Stimulated activated CD4-positive, alpha-beta T cell treated with anti-CD3 and anti-CD28 coated beads, Interleukin-15, amount 100 ng/mL, for 48 hours (primary cell): ENCODE measurements at places on chromosomes 12 and 14.

DNA sequence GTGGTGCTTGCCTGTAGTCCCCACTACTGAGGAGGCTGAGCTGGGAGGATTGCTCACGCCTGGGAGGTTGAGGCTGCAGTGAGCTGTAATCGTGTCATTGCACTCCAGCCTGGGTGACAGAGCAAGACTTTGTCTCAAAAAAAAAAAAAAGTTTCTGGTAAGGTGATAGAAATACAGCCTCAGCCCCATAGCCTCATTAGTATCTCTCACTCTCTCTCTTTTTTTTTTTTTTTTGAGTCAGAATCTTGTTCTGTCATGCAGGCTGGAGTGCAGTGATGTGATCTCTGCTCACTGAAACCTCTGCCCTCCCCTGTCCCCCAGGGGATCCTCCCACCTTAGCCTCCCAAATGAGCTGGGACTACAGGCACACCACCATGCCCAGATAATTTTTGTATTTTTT is 19.2 kb downstream of the MTHFD1 start:
- DNase-seq: no peak

DNA sequence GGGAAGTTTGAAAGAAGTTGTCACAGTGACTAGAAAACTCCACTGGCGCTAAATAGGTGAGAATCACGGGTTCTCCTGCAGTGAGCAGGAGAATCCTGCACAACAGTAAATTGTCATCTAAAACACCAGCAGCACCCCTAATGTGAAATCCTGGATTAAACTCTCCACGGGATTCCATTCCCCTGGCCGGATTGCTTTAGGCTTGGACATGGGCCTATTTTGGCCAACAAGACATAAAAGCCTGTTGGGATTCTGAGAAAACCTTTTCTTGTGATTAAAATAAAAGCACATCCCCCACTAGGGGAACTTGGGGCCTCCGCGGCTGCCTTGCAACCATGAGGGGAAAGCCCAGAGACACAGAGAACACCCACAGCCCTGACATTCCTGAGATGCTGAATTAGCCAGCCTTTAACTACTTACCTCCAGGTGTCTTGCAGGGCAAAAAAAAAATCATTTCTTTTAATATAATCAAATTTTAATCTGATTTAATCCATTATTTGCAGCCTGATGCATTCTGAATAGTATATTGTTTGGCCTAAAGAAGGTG is 21.0 kb upstream of the TSPAN11 start:
- DNase-seq: no peak

DNA sequence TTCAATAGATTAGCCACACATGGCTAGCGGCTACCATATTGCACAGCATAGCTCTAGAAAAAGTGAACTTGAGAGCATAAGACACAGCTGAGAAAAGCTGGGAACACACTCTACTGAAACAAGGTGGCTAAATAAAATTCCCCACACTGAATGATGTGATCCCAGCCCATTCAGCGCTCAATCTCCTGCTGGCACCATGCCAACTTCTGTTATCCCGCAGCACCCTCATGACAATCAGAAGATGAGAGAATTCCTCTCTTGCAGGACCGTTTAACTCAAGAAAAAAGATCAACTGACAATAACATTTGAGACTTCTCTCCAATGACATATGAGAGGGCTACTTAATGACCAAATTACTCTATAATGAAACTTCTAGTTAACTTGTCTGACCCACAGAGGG is 115.4 kb downstream of the ADAMTS20 start:
- DNase-seq: no peak

DNA sequence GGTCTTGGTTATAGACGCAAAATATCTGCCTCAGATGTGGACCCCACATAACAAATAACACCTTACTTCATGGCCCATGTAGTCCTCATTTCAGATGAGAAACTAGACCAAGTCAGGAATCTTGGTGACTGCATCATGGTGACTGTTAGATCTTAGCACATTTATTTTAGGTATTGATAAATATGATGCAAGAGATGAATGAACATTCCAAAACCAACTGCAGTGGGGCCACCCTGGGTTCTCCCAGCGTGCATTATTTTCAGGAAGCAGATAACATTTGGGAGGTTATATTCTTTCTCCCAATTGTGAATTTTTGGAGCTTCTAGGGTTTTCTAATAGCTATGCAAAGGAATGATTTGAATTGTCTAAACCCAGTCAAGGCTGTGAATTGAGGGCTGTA is 55.2 kb upstream of the PTGR2 start:
- DNase-seq: no peak

- no peak for DNase-seq
Measured at GRCh38 chr12:118237908-118238307, 102.0 kb downstream of the PEBP1 start.

- no peak for DNase-seq
Measured at GRCh38 chr12:106291342-106291741, 11.2 kb upstream of the TCP11L2 start.

DNA sequence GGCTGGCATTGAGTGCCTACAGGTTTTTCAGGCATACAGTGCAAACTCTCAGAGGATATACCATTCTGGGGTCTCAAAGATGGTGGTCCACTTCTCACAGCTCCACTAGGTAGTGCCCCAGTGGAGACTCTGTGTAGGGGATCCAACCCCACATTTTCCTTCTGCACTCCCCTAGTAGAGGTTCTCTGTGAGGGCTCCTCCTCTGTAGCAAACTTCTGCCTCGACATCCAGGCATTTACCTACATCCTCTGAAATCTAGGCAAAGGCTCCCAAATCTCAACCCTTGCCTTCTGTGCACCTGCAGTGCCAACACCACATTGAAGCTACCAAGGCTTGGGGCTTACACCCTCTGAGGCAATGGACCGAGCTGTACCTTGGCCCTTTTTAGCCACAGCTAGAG is 179.2 kb downstream of the CCDC91 start:
- no peak for DNase-seq

DNA sequence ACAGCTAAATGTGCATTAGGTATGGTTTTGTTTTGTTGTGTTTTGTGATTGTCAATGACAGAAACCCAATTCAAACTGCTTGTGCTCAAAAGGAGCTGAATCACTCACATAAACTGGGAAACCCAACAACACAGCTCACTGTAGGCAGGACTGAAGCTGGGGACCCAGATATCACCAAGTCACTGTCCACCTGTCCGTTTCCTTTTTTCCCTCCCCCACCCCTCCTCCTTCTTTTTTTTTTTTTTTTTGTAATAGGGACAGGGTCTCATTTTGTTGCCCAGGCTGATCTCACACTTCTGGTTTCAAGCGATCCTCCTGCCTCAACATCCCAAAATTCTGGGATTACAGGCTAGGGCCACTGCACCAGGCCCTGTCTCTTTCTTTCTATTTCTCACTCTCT is 6.9 kb upstream of the SLC11A2 start:
- DNase-seq: no peak

GRCh38 chr14:38837343-38838048 is 265.5 kb downstream of the SEC23A start:
- no peak for DNase-seq

DNA sequence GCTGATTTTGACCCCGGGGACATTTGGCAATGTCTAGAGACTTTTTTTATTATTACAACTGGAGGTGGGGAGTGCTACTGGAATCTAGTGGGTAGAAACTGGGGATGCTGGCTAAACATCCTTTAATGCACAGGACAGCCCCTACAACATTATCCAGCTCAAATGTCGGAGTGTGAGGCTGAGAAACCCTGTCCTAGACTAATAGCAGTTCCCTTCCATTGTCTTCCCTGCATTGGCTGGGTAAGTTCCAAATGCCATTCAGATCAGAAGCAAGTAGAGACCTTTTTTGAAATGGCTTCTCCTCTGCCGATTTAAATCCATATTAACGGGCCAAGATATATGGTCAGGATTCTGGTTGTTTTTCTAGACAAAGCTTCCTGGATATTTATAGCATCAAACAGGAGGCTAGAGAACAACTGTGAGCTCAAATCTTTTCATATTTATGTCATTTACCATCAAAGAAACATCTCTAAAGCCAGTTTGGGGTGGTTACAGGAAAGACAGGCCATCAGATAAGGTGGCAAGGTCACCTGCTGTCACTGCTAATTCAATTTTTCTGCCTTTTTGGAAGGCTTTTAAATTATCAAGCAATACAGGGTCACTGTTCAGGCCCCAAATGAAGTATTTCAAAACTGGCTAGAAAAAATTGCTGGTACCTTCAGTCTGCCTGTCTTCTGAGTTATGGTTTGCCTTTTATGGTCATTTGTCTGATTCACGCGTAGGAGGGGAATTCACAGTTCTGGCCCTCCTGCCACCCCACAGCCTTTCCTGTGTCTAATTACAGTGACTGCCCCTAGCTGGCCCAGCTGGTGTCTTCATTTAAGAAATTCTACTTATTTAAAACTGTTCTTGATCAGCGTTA is 20.1 kb upstream of the AKAP5 start:
- DNase-seq: peak; percentile 33

GRCh38 chr12:2902272-2902880 is 11.7 kb downstream of the TULP3 start:
- DNase-seq: no peak

GRCh38 chr14:87998482-87998881 is 5.5 kb upstream of the GALC start:
- DNase-seq: no peak

GRCh38 chr14:92734618-92735017 is 13.8 kb downstream of the LGMN start:
- DNase-seq: no peak

DNA sequence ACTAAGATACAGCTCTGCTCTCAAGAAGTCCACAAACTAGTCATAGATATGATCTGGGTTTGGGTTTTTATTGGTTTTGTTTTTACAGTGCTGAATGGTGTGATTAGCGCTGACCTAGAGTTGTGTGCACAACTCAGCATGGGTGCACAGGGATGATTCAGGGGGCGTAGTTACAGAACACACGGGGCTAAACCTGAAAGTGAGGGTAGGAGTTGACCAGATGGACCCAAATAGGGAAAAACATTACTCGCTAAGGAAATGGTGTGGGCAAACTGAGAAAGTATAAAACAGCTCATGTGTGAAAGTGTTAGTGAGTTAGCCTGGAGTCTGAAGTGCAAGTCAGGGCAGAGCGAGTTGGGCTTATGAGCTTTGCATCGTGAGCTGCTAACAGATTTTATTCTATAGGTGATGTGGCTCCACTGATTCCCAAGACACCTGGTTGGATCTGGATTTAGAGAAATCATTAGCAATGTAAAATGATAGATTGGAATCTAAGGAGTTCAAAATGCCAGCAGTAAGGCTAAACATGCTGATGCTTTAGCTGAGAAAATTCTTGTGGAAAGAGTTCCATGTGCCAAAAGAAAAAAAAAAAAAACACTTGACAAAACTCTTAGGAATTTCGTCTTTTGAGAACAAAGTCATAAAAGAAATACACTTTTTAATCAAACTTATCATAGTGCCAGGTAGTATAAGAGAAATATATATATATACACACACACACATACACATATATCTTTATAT is 134.9 kb downstream of the SLC5A8 start:
- DNase-seq: no peak

- no peak for DNase-seq
Measured at GRCh38 chr12:71392521-71393145, 47.0 kb upstream of the LGR5 start.

- DNase-seq: no peak
Measured at GRCh38 chr12:101746661-101747060, 7.4 kb upstream of the SYCP3 start.

DNA sequence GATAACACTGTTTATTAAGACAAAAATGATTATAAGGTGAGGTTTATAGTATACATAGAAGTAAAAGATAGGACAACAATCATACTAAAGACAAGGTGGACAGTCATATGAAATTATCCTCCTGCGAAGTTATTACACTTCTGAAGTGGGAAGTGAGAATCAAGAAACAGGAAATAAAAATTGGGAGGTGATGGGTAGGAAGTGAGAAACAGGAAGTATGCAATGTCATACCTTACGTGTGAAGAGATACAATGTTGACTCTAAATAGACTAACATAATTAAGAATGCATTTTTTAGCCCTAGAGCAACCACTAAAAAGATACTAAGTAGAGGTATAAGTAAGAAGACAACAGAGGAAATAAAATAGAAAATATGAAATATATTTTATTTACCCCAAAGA is 43.7 kb downstream of the GRIN2B start:
- DNase-seq: no peak

DNA sequence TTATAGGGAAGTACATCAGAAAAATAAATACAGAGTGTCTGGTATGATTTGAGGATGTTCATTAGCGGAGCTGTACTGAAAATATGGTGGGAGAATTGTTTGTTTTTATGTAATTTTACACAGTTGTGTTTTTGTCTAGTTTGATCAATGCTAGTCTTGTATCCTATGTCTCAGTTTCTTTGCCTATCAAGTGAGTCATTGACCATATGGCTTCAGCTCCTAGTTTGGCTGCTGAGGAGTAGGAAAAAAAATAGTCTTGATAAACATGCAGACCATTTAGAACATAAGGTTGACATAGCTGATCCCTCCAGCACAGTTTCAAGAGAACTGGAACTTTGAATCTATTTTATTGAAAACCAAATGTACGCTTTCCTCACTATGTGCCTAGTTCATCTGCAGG is 1292.1 kb upstream of the FLRT2 start:
- DNase-seq: no peak

DNA sequence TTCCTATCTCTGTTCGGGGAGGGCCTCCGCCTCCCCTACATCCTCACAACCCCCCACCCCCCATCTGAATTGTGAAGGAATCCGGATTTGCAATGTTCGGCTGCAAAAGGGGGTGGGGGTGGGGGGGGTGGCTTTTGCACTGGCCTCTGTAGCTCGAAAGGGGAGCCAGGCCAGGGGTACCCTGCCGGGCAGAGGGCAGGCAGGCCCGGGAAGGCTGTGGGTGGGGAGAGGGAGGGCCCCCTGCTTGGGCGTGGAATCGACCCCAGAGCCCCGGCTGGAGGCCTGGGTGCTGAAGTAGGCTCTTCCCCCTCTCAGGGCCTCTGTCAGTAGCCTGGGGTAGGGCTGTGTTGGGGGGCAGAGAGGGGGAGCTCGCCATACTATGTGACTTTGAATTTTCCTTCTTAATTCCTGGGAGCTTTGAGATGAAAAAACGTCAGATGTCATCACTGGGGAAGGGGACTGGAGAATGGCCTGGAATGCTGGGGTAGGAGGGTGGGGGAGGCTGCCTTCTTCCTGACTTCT is 1.1 kb downstream of the LRP1 start:
- no peak for DNase-seq

GRCh38 chr12:64293654-64294364 is 71.7 kb upstream of the KICS2 start:
- no peak for DNase-seq

- DNase-seq: peak; percentile 55
Measured at GRCh38 chr12:116559162-116559935, at the start of gene MAP1LC3B2. MAP1LC3B2 (plus strand) TSS chr12:116559381; CDS start chr12:116575943, 16,562 bp downstream.

DNA sequence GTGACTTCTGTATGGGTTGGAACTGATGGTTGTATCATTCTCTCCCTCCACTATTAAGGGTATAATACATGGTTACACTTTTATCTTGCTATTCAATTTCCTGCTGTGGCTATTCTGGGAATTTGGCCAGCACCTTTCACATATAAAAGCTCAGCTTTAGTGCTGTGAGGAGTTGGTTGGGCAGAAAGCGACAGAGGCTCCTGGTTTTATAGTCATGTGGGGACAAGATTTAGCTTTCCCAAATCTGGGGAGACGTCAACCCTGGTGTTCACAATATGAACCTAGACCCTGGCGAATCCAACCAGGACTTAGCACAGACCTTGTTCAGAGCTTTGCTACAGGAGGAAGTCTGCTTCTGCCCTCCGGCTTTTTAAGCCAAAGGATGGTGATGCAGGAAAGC is 36.5 kb downstream of the FOS start:
- no peak for DNase-seq

- no peak for DNase-seq
Measured at GRCh38 chr12:2226641-2227040, 173.9 kb downstream of the CACNA1C start.
